SK-N-SH (cell line): ENCODE measurements at places on chromosomes 7 and 10. TPM values are rescaled to one million over a fixed set of nuclear protein-coding genes. Genes with fewer than 3 reads are reported as not detected.

Gene CABCOCO1
- 0.71 and 0.94 TPM in 2 replicates for polyA plus RNA-seq

Gene NEBL
- polyA plus RNA-seq: 0.58 and 1.2 TPM in 2 replicates

Gene EPDR1
- polyA plus RNA-seq: 7.4 and 10.9 TPM in 2 replicates

Gene GRM3
- not detected in 2 replicates for polyA plus RNA-seq

Gene PAX4
- not detected in 2 replicates for polyA plus RNA-seq

Gene FAM149B1
- polyA plus RNA-seq: 28.2 and 37.5 TPM in 2 replicates

Gene TSPAN13
- polyA plus RNA-seq: 0.26 and 0.42 TPM in 2 replicates

Gene PLEKHS1
- not detected in 2 replicates for polyA plus RNA-seq

Gene SLC29A4
- 11.2 and 12.3 TPM in 2 replicates for polyA plus RNA-seq

Gene EPHB4
- 51.1 and 64.4 TPM in 2 replicates for polyA plus RNA-seq

Gene DLX6
- 0.23 and 0.37 TPM in 2 replicates for polyA plus RNA-seq

Gene JAKMIP3
- polyA plus RNA-seq: 0.02 TPM in 2 replicates

Gene SVOPL
- polyA plus RNA-seq: not detected in 2 replicates

Gene ST8SIA6
- 0.03 TPM in 1 of 2 replicates, not detected in the other for polyA plus RNA-seq

Gene RNLS
- polyA plus RNA-seq: not detected in 2 replicates

Gene SORBS1
- 0.36 and 0.60 TPM in 2 replicates for polyA plus RNA-seq

- DNase-seq: peak; percentile 13
These were observed 9.5 kb downstream of the CYREN start for GRCh38 chr7:135160858-135161653.

GRCh38 chr7:152911922-152912321 lies 152.4 kb downstream of the ACTR3B start:
- DNase-seq: no peak

GRCh38 chr10:44956717-44957706 lies 2.6 kb upstream of the RASSF4 start:
- DNase-seq: no peak

- no peak for DNase-seq
These were observed 42.3 kb downstream of the TBXAS1 start for GRCh38 chr7:139871331-139871730.

DNA sequence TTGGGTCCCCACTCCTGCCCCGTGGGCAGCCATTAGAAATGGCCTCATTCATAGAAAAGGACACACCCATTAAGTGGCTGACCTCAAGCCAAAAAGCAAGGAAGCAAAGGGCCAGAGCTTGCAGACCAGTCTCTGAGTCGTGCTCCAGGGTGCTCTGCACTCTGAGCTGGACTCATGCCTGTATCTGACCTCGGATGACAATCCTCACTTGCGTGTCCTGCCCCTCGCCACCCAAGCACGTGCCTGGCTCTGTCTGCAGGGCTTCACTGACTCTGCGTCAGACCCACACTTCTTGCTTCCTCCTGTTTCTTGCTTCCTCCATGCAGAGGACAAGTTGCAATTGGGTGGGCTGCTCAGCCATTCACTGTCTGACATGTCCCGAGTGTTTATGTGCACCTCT lies 138.8 kb downstream of the OAT start:
- no peak for DNase-seq

GRCh38 chr7:90660819-90661218 lies 64.7 kb downstream of the CDK14 start:
- no peak for DNase-seq

DNA sequence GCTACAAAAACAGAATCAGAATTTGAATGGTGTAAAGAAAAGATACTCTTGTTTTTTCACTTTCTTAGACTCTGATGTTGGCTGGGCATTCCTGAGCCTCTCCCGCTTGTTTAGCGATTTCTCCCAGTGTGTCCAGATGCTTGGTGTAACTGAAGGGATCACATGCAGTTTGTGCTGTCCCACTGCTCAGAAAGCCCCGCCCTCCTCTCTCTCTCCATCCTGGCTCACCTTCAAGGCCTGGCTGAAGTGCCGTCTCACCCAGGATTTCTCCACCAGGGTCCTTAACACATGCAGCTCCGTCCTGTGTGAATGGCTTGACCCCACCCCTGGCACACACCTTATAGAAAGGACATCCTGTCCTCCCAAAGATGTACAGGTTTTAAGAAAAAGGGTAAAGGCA lies 437.1 kb downstream of the LRMDA start:
- DNase-seq: no peak

GRCh38 chr7:95867309-95867708 lies 95.0 kb downstream of the DYNC1I1 start:
- DNase-seq: no peak

DNA sequence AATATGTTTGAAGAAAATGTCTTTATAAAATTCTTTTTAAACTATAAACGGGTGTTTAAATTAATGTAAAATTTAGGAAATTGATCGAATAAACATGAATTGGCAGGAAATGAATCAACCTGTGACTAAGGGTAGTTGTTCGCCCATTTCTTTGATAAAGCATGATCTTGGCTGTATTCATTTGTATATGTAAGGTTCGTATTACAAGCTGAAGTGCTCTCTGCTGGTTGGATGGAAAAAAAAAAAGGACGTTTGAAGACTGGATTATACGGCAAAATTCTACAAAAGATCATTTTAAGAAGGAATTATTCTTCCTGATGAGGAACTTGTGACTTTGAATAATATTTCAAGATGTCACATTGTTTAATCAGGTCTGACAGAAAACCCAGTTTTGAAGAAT lies 185.4 kb upstream of the ANK3 start:
- DNase-seq: no peak

DNA sequence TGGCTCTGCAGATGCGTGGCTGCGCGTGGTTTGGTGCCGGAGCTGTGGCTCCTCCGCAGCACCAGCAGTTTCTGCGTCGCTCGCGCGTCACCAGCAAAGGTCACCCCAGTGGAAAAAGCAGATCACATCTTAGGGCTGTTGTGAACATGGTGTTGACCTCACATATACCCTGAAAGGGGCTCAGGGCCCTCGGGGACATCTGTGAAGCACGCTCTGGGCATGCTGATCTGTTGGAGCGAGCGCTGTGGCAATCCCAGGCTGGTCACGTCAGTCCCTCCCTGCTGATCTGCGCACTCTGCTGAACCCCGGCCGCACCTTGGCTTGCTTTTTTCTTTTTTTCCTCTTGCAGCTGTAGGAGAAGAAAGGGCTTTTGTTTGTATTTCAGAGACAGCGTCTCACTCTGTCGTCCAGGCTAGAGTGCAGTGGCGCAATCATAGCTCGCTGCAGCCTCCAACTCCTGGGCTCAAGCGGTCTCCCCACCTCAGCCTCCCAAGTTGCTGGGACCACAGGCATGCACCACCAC lies 33.3 kb upstream of the AP5Z1 start:
- no peak for DNase-seq

- DNase-seq: no peak
These were observed 18.1 kb downstream of the LSM8 start for GRCh38 chr7:118202061-118202460.

DNA sequence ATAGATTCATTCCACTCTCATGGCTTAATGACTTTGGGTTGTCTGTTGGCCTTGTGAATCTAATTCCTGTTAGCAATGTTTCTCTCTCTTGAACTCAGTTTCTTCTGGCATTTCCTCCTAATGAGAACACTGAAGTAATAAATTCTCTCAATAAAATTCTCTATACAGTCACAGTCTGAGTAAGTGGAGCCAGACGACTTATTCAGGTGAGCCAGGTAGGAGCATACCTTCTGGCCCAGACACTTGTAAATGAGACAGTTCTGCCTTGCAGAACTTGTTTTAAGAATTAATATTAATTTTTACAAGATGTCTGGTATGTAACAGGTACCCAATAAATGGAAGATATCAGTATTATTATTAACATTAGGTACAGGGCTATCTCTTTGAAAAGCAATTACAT lies 28.6 kb upstream of the AGR2 start:
- DNase-seq: no peak

DNA sequence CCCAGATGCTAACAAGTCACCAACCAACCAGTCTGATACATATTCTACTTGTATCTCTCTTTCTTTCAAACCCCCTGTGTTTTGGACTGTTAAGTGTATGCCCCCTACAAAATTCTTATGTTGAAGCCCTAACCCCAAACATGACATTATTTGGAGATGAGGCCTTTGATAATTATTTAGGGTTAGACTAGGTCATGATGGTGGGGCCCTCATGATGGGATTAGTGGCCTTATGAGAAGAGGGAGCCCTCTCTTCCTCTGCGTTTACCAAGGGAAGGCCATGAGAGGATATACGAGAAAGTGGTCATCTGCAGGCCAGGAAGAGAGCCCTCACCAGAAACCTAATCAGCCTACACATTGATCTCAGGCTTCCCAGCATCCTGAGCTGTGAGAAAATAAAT lies 2.5 kb downstream of the RAPGEF5 start:
- no peak for DNase-seq

- no peak for DNase-seq
These were observed 485.8 kb downstream of the PLXNA4 start for GRCh38 chr7:132090444-132090843.

DNA sequence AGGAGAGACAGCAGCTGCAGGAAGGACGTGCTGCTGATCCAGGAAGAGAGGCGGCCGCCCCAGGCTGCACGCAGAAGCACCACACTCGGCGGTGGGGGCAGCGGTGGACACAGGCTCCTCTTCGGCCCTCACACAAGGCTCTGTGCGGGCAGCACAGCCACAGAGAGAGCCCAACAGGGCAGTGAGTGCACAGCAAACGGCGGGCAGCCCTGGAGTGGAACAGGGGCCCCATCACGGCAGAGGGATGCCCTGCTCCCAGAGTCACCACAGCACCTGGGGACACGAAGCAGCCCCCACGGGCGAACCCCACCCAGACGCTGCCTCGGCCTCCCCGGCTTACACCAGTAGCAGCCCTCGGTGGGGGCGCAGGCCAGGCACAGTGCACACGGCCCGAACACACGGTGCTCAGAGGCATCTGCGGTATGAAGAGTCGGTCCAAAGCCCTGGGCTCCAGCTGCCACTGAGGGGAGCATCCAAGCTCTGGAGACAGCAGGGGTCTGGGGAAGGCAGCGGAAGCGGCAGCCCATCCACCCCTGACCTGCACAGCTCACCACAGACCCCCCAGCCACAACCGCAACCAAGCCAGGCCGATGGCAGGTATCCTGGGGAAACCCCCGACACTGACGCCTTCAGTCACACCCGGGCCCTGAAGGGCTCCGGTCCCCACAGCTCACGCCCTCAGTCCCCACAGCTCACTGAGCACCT lies 16.8 kb downstream of the NUDT1 start:
- DNase-seq: peak; percentile 33

- DNase-seq: no peak
These were observed 2.6 kb downstream of the PPP1R35 start for GRCh38 chr7:100433592-100434296.

DNA sequence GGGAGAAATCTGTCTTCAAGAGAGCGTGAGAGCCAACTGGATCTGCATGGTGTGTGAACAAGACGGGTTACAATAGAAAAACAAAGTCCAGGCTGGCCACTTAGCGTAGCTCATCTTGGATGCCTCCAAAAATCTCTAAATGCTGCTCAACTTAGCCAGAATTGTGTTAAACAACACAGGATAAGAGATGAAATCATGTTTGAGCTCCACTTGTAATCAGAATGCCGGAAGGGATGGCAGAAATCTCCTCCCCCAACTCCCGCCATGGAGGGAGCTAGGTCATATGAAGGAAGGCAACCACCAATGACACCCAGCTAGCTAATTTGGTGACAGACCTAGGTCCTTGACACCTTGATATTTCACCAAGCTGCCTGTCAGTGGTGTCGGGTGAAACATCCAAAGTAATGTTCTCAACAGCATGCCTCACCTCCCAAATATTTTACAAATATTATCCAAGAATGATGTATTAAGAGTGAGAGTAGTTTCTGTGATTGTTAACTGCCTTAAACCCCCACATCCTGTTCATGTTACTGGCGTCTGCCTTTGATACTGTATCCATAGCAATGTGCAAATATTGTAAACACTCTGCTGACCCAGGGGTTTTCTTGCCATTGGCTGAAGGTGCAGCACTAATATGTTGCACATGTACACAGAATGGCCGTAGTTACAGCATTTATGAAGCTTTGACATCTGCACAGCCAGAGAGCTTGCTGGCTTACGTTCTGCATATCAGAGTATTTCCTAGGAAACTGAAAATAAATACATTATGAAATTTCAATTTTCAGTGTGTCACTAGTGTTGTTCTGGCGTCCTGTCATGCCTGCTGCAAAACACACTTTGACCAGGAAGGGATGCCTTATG lies 25.8 kb downstream of the TMEM254 start:
- DNase-seq: peak; percentile 63

GRCh38 chr10:12650538-12651298 lies 301.4 kb downstream of the CAMK1D start:
- DNase-seq: no peak

GRCh38 chr10:84499846-84500245 lies 171.5 kb downstream of the CCSER2 start:
- DNase-seq: peak; percentile 31

- no peak for DNase-seq
These were observed 184.2 kb upstream of the TMEM196 start for GRCh38 chr7:19957664-19958063.

DNA sequence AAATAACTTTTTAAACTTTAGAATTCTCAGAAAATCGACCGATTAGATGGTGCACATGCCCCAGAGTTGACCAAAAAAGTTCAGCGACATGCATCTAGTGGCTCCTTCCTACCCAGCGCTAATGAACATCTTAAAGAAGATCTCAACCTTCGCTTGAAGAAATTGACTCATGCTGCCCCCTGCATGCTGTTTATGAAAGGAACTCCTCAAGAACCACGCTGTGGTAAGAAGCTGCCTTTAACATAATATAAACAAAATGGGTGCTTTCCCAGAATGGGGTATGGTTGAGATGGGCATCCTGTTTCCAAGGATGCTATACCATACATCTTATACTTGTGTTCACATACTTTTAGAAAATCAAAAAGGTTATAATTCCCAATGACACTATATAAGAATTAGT lies 24.6 kb downstream of the GLRX3 start:
- DNase-seq: no peak

DNA sequence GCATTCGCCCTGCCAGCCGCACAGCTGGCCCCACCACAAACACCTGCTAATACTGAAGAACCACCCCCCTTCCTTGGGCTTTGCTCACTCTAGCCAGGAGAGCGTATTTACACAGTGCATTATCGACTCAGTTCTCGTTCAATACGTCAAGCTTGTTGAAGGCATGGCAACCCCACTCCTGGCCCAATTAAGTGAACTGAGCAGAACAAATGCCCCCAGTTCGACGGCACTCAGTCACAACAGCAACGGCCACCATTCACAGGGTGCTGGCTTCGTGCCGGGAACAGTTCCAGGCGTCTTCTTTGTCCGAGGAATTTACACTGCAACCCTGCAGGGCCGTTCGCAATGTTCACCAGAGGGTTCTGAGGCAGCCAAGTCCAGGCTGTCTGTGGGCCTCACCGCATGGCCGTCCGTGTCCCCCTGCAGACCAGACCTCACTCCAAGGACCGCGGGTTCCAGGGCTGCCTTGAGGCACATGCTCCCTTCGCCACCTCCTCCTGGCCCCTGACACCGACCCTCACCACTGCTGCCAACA lies 175.3 kb downstream of the DIP2C start:
- DNase-seq: no peak

GRCh38 chr10:10977226-10977956 lies 40.3 kb upstream of the CELF2 start:
- no peak for DNase-seq

- peak; percentile 65 for DNase-seq
These were observed 86.9 kb downstream of the CARD11 start for GRCh38 chr7:2956526-2957368.

DNA sequence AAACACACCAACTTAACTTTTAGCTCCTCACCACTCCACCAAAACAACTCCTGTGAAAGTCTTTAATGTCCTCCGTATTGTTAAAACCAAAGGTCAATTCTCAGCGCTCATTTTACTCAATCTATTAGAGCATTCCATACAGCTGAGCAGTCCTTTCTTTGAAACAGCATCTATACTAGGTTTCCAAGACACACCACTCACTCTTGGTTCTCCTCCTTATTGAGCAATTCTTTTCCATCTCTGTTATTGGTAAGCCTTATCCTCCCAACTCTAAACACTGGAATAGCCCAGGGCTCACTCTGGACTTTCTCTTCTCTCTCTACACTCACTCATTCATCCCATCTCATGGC lies 34.9 kb downstream of the COA1 start:
- DNase-seq: no peak
